ENCODE measurements at places on chromosomes 11 and 22.

GRCh38 chr22:46087816-46088277 lies 62.5 kb upstream of the PPARA start:
- DNase-seq = no peak

DNA sequence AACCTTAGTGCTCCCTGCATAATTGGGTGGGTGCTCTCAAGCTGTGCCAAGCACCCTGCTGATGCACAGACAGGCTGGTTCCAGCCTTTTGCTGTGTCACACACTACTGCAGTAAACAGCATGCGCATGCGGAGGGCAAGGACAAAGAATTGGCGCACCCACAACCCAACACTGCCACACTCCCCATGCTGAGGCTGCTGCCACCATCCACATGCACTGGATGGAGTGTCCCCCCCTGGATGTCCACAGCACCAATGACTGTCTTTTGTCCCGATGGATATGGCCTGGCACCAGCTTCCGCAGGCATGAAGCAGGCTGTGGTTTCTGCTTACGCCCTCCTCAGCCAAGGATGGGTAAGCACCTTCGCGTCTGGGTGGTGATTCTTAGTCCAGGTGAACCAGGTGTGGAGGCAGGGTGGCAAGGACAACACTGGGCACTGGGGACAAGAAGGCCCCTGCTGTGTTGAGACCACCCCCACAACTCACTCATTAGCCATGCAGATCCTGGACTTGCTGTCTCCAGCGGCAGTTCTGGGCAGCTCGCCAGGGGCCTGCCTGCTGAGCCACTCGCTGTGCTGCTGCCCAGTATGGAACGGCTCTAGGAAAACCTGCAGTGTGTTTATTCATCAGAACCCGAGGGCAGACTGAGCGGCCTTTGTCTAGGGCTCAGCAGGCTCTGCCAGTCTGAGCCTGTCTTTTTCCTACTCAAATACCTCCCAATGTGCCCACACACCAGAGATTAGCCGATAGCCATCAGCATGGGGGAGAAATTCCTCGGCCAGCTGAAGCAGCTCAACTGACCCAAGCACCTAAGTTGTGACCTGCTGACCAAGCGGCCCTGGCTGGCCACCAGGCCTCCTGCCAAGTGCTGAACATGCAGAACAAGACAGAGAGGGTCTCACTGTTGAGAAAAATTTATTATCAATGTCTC lies 8.2 kb upstream of the NAP1L4 start:
- DNase-seq = no peak

DNA sequence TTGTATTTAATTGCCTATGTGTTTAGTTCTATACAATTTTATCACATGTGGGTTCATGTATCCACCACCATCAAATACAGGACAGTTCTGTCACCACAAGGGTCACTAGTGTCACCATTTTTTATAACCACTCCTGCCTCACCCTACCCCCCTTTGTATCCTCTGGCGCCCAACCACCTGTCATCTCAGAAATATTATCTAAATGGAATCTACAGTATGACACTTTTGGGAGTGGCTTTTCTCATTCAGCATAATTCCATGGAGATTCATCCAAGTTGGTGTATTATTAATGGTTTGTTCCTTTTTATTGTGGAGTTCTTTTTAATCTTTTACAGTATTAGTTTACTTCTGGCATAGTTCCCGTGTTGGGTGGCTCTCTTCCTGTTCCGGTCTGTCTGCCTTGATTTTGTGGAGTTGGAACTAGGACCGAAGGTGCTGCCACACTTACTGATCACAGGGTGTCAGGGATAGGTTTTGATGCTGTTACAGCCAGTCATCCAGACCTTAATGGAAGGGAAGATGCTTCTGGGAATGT lies 58.5 kb downstream of the TNRC6B start:
- no peak for DNase-seq

GRCh38 chr22:25760848-25761595 lies 19.0 kb downstream of the MYO18B start:
- DNase-seq = no peak

DNA sequence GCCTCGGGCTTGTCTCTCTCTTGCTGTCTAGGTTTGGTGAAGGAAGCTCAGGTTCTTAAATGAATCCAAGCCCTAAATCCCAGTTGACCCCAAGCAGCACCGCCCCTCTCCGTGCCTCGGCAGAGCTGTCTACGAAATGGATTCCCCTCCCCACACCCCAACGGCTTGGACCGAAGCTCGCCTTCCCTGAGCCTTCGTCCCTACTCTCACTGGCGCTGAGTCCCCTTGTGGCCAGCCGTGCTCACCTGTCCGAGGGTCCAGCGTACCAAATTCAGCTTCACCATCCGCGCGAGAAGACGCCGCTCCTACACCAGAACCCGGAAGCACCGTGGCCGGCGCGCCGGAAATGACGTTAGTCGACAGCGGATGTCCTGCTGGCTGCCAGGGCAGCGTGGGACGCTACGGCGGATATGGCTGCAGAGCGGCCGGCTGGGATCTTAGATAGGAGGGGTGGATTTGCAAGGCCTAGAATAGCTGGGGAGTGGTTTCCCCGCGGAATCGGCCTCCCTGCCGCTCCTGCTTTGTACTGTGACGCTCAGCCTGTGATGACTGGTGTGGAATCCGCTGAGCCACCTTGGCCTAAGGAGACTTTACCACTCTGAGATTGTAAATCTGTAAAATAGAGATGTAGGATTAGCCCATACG lies at the start of gene TFIP11:
Gene TFIP11 (minus strand): TSS at position 325 of the 645 bp plus-strand sequence. CDS start 2,201 bp downstream, outside the sequence.
- DNase-seq = peak; percentile 88

DNA sequence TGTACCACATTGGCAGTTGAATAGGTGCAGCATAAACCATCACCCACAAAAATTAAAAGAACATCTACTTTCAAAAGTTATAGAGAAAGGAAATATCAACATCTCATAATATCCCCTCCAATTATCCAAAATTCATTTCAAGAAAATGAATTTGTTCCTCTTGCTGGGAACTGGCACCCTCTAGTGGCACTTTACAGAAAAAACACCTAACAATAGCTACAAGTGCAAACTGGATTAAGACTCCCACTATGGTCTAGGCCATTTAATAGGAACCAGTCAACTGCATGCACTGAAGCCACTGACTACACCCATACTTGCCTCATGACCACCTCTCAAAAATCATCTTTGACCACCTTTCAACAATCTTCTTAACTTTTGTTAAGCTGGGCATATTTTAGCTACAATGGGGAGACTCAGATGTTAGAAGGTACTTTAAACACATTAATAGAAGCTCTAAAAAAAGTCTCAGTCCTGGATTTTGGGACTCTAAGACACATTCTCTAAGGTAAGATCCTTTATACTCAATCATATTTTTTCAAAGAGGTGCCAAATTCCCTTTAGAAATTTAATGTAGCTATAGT lies 17.3 kb downstream of the TRAF6 start:
- peak; percentile 67 for DNase-seq

GRCh38 chr22:30732426-30732825 lies 37.8 kb downstream of the OSBP2 start:
- DNase-seq = no peak

GRCh38 chr22:40419718-40420117 lies 49.3 kb downstream of the SGSM3 start:
- DNase-seq = no peak

- DNase-seq = peak; percentile 12
Measured at GRCh38 chr22:38109371-38110001, 998 bp downstream of the BAIAP2L2 start.

DNA sequence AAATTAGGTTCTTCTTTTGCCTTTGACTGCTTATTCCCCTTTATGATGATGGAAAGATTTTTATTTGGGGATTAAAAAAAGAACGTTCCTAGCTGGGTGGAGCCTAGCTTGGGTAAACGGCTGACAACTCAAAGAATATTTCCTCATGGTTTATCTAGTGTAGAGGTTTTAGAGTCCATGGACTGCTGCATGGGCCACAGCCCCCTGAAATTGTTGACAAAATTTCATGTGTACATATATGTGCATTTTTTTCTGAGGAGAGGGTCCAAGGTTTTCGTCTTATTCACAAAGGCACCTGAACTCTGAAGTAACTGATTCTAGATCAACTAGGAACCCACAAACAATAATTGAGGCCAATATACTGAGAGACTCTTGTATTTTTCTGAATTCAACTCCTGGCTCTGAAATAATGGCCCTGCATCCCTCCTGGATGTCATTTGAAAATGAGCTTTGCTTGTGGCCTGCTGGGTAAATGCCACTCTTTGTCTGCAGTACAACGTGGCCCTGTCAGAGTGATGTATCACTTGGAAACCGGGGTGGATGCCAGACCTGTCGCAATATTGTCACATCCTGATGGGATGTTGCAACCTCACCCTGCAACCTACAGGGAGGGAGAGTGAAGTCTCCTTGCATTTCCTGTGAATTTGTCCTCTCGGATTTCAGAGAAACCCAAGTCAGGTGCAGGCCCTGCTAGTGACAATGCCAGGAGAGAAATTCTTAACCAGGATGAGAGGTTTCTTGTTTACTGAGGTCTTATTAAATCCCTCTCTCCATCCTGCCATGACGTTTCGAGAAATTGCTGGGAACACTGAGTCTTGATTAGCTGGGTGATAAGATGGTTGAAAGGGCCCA lies 33.8 kb downstream of the EHF start:
- DNase-seq = no peak

DNA sequence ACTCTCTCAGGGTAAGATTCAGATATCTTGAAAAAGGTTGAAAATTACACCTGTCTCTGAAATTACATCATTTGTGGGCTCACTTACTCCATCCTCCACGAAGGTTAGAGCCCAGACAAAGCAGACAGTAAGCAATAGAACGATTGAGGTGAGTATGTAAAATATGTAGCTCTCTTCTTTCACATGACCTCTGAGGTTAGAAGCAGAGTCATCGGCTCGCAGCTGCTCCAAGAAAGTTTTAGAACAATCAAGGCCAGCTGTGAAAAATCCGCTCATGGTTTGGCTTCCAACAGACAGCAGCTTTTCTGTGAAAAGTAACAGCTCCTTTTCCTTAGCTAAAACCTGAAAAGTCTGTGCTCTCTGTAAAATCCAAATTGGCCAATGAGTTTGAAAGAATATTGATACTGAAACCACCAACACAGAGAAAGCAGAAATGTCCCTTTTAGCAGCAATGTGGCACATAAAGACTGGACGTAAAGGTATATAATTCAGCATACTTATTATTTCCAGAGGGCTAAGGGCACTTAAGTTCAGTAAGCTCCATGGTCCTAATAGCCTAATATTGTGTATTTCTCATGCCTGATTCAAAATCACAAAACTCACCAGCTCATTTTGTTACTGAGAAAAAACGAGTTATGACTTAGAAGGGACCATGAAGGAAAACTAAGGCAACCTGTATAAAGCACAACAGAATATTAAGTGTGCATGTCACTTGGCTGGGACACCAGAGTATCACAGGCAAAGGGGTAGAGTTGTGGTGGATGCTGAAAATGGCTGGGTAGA lies 78.2 kb downstream of the FAM76B start:
- no peak for DNase-seq

GRCh38 chr11:134356656-134357544 lies 25.1 kb downstream of the GLB1L2 start:
- no peak for DNase-seq

GRCh38 chr11:35982061-35982460 lies 38.2 kb downstream of the LDLRAD3 start:
- DNase-seq = no peak

GRCh38 chr11:50412832-50413231 lies 380.2 kb downstream of the OR4C45 start:
- DNase-seq = no peak

- peak; percentile 80 for DNase-seq
Measured at GRCh38 chr11:14645015-14645912, 1.7 kb downstream of the PDE3B start.

DNA sequence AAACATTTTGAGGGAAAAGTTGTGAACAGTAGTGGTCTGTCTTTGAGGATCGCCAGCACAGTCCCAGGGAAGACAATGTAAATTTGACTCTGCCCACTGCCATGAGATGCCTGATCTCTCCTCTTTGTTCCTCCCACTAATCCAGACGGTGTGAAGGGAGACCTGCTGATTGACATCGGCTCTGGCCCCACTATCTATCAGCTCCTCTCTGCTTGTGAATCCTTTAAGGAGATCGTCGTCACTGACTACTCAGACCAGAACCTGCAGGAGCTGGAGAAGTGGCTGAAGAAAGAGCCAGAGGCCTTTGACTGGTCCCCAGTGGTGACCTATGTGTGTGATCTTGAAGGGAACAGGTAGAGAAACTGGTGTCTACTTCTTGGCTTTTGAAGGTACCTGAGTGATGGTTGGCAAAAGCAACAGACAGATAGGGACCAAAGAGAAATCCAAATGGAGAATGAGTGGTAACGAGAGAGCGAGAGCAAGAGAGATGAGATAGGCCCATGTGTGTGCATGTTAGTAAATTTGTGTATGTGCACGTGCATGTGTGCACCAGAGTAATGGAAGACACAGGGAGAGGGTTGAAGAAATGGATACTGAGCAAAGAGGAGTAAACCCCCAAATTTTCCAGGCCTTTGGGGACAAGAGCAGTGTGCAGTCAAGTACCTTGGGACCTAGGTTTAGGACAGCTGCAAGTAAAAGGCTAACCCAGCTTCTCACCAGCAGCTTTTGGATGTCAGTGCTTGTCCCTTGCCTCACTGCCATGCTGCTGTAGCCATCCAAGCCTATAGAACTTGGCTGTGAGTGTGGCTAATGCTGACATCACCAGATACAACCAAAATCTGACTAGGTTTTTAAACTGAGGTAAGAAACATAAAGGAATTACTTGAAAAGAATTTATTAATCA lies 1.9 kb downstream of the NNMT start:
- no peak for DNase-seq

GRCh38 chr11:61918938-61919704 lies 1.8 kb upstream of the RAB3IL1 start:
- DNase-seq = no peak

GRCh38 chr11:68168694-68169093 lies 44.4 kb downstream of the KMT5B start:
- no peak for DNase-seq

- DNase-seq = no peak
Measured at GRCh38 chr11:87203907-87204602, 166.3 kb downstream of the TMEM135 start.

GRCh38 chr11:27433742-27434141 lies 38.8 kb downstream of the LGR4 start:
- DNase-seq = no peak

DNA sequence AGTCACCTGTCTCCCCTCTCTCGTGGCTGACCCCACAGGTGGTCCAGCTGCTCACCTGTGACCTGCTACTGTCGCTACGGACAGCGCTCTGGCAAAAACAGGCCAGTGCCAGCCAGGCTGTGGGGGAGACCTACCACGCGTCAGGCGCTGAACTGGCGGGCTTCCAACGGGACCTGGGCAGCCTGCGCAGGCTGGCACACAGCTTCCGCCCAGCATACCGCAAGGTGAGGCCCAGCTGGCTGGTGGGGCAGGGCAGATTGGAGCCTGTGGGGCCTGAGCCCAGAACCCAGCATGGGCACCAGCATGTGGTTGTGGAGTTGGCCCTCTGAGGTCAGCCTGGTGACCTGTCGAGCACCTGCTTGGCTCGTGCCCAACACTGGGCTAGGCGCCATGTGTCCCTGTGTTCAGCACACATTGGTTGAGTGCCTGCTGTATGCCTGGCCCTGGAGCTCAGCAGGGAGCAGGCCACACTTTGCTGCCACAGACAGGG lies 11.9 kb downstream of the SHISA8 start:
- DNase-seq = no peak

DNA sequence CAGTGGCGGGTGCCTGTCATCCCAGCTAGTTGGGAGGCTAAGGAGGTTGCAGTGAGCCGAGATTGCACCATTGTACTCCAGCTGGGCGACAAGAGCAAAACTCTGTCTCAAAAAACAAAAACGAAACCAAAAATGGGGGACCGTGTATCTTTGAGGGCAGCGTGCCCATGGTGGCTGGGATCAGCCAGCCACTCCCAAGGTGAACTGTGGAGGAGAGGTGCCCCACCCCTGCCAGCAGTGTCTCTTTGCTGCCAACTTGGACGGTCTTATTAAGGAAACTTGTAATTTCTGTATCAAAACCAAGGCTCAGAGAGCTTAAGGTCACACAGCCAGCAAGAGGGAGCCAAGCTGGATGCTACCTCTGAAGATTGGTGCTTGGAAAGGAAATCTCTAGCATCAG lies 147.7 kb downstream of the CACNA1I start:
- no peak for DNase-seq
